ENCODE measurements at places on chromosomes 4 and X. TPM values are rescaled to one million over a fixed set of nuclear protein-coding genes. Genes with fewer than 3 reads are reported as not detected.

GRCh38 chrX:124232523-124233201, 99.8 kb upstream of the TEX13D start:
- DNase-seq = no peak

GRCh38 chrX:14497184-14497666, 32.1 kb upstream of the GLRA2 start:
- no peak for DNase-seq

GRCh38 chr4:55634417-55635128, 1.5 kb downstream of the NMU start:
- DNase-seq = no peak

- DNase-seq = no peak
Measured at GRCh38 chrX:69178592-69178991, 13.3 kb upstream of the PJA1 start.

GRCh38 chr4:28558895-28559294, 1698.3 kb downstream of the STIM2 start:
- no peak for DNase-seq

DNA sequence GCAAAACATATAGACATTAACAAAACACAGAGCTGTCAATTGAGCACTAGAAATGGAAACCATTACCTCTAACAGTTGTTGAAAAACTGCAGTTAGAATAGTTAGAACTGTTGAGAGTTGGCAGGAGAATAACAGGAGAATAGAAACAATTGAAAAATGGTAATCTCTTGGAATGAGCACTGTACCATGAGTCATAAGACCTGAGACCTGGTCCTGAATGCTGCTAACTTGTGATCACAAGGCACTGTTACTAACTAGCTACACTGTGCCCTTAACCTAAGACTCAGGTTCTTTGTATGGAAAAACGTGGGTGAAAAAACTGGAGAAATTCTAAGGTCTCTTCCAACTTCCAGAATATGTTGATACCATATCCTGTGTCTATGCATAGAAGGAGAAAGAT, 29.3 kb downstream of the FAM114A1 start:
- DNase-seq = no peak

DNA sequence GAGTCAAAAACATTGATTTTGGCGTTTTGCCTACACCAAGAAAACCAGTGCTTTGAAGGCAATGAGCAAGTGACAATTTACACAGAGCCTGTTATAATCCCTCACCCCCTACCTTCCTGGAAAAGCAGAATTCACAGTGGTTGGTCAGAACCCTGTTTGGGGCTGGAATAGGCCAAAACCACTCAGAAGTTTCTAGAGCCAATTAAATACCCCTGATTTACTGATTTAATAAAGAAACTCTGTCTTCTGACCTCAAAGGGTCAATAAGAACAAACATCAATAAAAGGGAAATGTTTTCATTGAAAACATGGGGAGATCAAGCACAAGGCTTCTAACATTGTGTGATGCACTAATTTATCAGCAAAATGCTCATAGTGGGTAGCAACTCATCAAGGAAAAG, 116.3 kb downstream of the UNC5C start:
- no peak for DNase-seq

GRCh38 chr4:76055421-76055820, 19.1 kb upstream of the ART3 start:
- DNase-seq = no peak

DNA sequence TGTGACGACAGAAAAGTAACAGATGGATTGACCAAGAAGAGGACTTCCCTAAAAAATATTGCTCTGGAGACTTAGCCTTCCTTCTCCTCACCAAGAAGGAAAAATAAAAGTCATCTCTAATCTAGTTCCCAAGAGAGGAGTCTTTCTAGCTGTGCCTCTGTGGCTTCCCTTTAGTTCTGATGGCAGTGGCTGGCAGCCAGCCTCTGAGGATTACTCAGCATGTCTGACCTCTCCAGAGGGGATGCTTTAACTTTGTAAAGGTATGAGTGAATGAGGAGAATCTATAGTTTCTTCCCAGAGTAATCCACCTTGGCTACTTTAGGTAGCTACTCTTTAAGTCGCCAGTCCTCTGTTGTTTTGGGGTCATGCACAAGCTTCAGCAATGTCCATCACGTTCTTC, 163.9 kb upstream of the KIT start:
- no peak for DNase-seq

GRCh38 chrX:8305350-8305749, 134.3 kb upstream of the VCX2 start:
- no peak for DNase-seq

GRCh38 chr4:85491527-85491926, 16.6 kb downstream of the ARHGAP24 start:
- no peak for DNase-seq

GRCh38 chrX:24668111-24668510, 21.0 kb upstream of the PCYT1B start:
- DNase-seq = no peak

DNA sequence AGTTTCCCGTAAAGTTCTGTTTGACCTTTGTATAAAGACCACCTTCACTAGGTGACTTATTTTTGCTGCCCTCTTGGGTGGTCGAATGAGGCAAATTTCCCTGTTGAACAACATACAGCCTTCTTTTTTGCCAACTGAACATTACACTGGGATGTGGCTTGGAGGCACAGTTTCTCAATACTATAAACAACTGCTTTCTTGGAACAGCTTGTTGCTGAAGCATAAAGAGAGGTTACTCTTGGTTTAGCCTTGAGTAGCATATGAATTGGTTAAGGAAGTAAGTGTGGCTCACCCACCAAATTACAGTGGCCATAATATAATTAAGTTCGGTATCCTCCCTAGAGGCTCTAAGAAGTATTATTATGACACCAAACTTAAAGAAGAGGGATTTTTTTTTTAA, 40.0 kb downstream of the HHIP start:
- DNase-seq = no peak

GRCh38 chrX:132631579-132632232, 142.9 kb upstream of the MBNL3 start:
- DNase-seq = no peak

DNA sequence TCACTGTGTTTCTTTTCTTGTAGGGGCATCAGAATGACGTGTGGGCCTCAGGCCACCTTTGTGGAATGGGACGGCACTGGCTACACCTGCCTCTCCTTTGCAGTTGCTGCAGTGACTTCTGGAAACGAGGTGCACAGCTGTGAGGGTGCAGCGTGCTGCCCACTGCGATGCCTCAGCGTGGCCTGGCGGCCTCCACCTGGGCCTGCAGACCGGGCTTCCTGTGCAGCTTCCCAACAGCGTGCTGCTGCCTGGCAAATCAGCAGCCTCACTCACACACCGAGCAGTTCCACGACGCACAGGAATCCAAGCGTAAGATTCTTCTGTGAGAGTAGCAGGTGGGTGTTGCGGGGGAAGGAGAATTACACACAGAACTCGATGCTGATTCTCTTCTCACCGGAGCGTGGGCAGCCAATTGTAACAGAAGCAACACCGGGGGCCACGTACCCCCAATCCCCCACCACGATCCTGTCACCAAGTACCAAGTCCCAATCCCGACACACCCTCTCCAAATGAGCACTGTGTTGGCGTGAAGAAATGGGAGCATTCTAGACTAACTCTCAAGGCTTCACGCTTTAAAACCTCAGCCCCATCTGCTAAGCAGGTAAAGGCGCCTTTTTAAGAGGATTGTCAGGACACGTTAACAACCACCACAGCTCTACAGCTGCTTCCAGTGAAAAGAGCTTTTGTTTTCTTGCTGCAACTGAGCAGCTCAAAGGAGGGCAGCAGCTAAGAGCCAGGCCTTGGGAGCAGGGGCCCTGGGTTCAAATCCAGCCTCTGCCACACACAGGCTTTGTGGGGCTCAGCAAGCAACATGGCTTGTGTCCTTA, 16.9 kb downstream of the WDR1 start:
- no peak for DNase-seq

GRCh38 chrX:71053217-71053621, 14.9 kb downstream of the SNX12 start:
- no peak for DNase-seq

GRCh38 chr4:112325530-112325929, 28.4 kb downstream of the ALPK1 start:
- no peak for DNase-seq

Gene NR3C2
- total RNA-seq = 13.9 TPM

Gene ETDB
- total RNA-seq = not detected

Gene LDOC1
- total RNA-seq = 48.7 TPM

Gene FAM9B
- total RNA-seq = not detected
